ENCODE measurements at places on chromosomes 11 and 22.
A peak's percentile ranks its signal among the peaks of the same experiment; 100 is the strongest.

DNA sequence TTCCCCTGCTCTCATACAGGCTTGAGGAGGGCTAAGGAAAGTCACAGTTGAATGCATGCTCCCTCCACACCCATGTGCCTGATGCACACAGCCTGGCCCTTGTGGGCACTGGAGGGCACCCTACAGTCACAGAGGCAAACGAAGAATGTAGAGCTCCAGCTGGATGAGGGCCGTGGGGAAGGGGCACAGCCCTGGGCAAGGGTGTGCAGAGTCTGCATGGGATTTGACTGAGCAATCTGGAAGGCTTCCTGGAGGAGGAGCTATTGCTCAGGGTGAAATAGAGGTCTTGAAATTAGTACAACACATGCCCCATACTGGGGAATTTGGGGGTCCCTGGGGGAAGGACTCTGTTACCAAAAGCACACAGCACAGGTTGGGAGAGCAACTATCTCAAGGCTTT lies 64.0 kb downstream of the KCNQ1 start:
- DNase-seq: no peak

- DNase-seq: no peak
These were observed 177.3 kb downstream of the DBX1 start for GRCh38 chr11:19982774-19983495.

GRCh38 chr11:120611581-120611980 lies 100.0 kb downstream of the GRIK4 start:
- DNase-seq: no peak

DNA sequence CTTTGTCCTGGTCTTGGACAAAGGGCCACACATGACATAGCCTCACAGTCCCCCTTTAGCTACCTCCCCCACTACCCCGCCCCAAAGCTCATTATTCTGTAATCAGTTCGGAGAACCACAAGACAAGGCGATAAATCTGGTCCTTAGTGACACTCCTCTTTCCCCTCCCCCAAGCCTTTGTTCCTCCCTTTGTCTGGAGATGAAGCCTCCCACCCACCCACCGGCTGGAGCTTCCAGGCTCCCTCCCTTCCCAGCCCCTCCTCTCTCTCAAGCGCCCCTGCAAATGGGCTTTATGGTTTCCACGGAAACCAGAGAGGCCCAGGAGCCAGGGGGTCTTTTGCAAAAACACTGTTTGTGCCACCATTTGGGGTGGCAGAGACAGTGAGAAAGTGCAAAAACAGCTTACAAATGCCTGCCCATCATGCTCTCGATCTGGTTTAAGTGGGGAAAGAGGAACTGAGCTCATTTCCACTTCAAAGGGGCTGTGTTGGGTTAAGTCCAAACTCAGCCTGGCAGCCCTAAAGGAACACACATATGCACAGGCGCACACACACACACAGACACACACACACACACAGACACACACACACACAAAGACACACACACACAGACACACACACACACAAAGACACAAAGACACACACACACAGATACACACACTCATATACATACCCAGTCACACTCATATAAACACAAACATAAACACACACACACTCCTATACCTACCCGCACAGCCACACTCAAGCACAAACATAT lies 23.5 kb downstream of the APLNR start:
- no peak for DNase-seq

DNA sequence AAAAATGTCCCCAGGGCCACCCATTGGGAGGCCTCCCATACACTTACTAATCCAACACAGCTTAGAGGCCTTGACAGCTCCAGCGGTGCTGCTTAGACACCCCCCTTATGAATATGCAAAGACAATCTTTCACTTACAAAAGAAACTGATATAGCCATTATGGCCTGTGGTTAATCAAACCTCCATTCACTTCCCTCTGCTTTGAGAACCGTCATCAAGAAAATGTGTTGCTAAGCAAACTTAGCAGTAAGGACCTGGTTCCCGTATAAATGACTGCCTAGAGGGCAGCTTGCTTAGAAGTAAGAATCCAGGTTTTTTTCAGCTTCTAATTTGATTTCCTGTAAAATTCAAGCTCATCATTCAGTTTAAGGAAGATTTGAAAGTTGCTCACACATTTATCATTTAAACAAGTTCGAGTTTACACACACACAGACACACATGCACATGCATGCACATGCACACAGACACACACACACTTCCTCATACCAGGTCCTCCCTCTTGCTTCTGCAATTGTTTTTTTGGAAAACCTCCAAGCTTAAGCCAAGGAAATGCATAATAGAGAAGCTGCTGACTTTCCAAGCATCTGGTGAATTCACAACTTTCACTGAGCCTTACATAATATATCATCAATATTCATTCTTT lies 137.7 kb upstream of the BLID start:
- DNase-seq: peak; percentile 21

GRCh38 chr11:73184953-73185671 lies 33.0 kb upstream of the P2RY2 start:
- peak; percentile 71 for DNase-seq

DNA sequence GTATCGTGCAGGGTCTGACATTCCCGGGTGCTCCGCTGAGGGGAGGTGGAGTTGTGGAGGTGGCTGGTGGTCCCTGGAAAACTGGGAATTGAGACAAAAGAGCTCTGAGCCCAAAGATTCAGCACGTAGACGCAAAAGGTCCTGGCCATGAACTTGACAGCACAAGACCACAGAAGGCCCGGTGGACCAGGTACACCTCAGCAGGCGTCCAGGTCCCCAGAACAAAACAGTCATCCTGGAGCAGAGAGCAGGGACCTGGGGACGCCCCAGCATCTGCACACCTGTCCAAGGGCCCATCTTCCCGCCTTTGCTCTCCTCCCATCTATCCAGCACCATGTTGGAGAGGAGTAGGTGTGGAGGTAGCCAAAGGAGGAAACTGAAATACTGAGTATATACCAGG lies 13.8 kb upstream of the MB start:
- DNase-seq: no peak

- DNase-seq: no peak
These were observed 11.2 kb upstream of the OAF start for GRCh38 chr11:120199613-120200012.

Data from fibroblast of skin of back (primary cell).